Cardiac fibroblast (primary cell): ENCODE measurements at places on chromosomes 6 and 20.

GRCh38 chr20:23585808-23586734, 17.8 kb upstream of the CST9L start:
- no peak for DNase-seq

GRCh38 chr6:142947714-142948480, 2.9 kb upstream of the HIVEP2 start:
- DNase-seq: no peak

GRCh38 chr6:166841216-166841615, 115.1 kb downstream of the RNASET2 start:
- DNase-seq: no peak

- DNase-seq: no peak
Observed at GRCh38 chr6:99607416-99608036, 893 bp downstream of the PRDM13 start.

DNA sequence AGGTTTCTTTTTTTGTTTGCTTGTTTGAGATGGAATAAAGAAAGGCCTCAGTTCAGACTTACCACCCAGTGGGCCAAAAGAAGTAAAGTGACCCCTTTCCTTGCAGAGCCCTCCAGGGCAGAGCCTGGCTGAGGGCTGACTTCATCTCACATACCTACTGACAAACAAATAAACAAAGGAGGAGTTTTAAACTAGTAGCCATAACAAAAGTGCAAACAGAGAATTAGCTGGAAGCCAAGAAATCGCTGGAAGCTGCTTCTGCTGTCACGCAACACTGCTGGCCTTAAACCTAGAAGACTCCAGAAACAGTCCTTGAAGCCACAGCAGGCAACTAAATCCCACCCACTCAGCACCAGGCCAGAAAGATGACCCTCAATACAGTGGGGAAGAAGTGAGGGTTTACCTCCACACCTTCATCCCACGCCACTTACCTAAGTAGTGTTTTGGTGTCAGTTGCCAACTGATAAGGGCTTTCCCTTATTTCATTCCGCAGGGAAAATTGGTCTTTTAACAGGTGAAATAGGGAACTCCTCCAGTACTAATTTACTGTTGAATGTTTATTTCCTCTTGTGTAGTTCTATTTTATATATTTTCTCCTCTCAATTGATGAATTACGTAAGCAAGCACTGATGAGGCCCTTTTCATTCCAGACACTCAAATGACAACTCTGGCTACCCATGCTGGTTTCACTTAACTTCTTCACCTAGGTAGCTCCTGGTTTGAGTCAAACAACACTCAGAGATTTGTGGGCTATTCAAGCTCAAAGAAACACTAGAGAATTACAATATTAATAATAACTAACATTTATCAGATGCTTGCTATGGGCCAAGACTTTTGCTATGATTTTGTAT, 46.2 kb downstream of the EDN1 start:
- DNase-seq: no peak
